ENCODE measurements at places on chromosomes 6 and 20. TPM values are rescaled to one million over a fixed set of nuclear protein-coding genes. Genes with fewer than 3 reads are reported as not detected.

Gene THBD
- total RNA-seq: 54.9 TPM

Gene ESF1
- total RNA-seq: 15.0 TPM

Gene BHLHE23
- total RNA-seq: not detected

Gene TP53TG5
- total RNA-seq: not detected

Gene SIRPB1
- total RNA-seq: 5.1 TPM

Gene COL21A1
- total RNA-seq: 29.9 TPM

Gene ZFP57
- not detected for total RNA-seq

Gene PLCB1
- total RNA-seq: 41.6 TPM

Gene JAG1
- total RNA-seq: 127 TPM

Gene MLN
- not detected for total RNA-seq
